Progenitor cell of endocrine pancreas (in vitro differentiated cells): ENCODE measurements at places on chromosomes 4 and X. TPM values are rescaled to one million over a fixed set of nuclear protein-coding genes. Genes with fewer than 3 reads are reported as not detected.

Gene PNMA6F
- not detected in 2 replicates for total RNA-seq

Gene CLIC2
- 0.93 and 2.0 TPM in 2 replicates for total RNA-seq

Gene FHIP1A
- 26.2 and 26.9 TPM in 2 replicates for total RNA-seq

Gene JAKMIP1
- 0.89 and 0.93 TPM in 2 replicates for total RNA-seq

Gene EVC2
- 14.1 and 14.4 TPM in 2 replicates for total RNA-seq

Gene SLC6A8
- 52.2 and 55.7 TPM in 2 replicates for total RNA-seq

Gene ZIC3
- 0.10 TPM in 1 of 2 replicates, not detected in the other for total RNA-seq

Gene MAGEA2
- total RNA-seq: 0.22 TPM in 1 of 2 replicates, not detected in the other

Gene RTL3
- total RNA-seq: not detected in 2 replicates

DNA sequence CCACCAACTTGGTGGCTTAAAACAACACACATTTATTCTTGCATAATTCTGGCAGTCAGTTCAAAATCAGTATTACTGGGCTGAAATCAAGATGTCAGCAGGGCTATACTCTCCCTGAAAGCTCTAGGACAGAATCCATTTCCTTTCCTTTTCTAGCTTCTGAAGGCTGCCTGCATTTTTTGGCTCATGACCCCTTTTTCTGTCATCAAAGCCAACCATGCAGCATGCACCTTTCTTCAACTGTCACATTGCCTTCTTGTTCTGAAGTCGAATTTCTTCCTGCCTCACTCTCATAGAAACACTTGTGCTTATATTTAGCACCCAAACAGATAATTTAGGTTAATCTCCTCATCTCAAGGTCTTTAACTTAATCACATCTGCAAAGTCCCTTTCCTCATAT lies 79.8 kb upstream of the PPP1R2C start:
- H3K27me3 ChIP-seq: no peaks in the 10 kb centered on the region
- no peaks in the 10 kb centered on the region for H3K36me3 ChIP-seq
- DNase-seq: no peak
- H3K27ac ChIP-seq: no peak overlapping the region

GRCh38 chr4:185142564-185142911 lies 528 bp upstream of the SLC25A4 start:
- peaks cover 7% of the 10 kb centered on the region for H3K27me3 ChIP-seq
- no peak for DNase-seq
- peaks cover 9% of the 10 kb centered on the region for H3K36me3 ChIP-seq
- peaks cover 12% of the 10 kb centered on the region for H3K4me1 ChIP-seq

DNA sequence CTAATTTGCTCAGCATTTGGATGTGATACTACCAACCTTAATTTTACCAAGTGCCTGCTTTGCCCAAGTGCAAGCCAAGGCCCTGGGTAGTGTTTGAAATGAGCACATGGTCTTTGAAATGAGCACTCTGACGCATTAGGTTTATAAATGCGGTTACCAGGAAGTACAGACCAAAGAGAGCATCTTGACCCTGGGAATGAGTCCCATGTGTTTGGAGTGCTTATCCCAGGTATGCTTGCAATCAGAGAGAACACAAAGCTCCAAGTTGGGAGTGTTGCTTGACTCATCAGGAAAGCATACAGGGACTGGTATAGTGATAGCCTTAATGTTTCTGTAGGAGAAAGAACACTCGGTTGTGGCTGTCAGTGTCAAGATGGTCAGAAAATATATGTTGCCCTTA lies 203.6 kb upstream of the MAMLD1 start:
- H3K4me1 ChIP-seq: peaks cover 3% of the 10 kb centered on the region
- DNase-seq: no peak
- H3K36me3 ChIP-seq: no peaks in the 10 kb centered on the region

DNA sequence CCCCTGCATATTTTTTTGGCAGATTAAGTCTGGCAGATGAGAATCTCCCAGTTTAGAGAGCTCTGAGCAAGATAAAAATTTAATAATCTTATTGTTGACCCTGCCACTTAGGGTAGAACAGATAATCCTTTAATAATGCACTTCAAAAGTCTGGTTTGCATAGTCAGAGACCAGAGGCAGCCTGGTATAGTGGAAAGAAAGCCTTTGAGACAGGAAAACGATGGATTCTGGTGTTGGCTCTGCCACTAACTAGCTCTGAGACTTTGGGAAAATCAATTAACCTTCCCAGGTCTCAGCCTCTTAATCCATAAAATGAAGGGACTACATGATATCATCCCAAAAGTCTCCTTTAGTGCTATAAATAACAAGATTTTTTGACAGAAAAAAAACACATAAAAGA lies 824.5 kb downstream of the STIM2 start:
- no peak overlapping the region for H3K27ac ChIP-seq
- no peak for DNase-seq
- H3K4me1 ChIP-seq: peaks cover 1% of the 10 kb centered on the region
- no peak overlapping the region for H3K4me3 ChIP-seq
- no peaks in the 10 kb centered on the region for H3K36me3 ChIP-seq
- H3K27me3 ChIP-seq: peaks cover 8% of the 10 kb centered on the region

- no peaks in the 10 kb centered on the region for H3K4me1 ChIP-seq
- H3K4me3 ChIP-seq: no peak overlapping the region
- no peaks in the 10 kb centered on the region for H3K36me3 ChIP-seq
Observed at GRCh38 chr4:160265836-160266235, 1163.0 kb downstream of the RAPGEF2 start.

GRCh38 chrX:120486786-120487185 lies 17.7 kb upstream of the LAMP2 start:
- peak overlapping the region; percentile 30 for H3K27ac ChIP-seq
- peaks cover 6% of the 10 kb centered on the region for H3K4me1 ChIP-seq
- H3K4me3 ChIP-seq: peak overlapping the region; percentile 29
- H3K36me3 ChIP-seq: peaks cover 1% of the 10 kb centered on the region

- DNase-seq: no peak
- H3K36me3 ChIP-seq: no peaks in the 10 kb centered on the region
- H3K27me3 ChIP-seq: peaks cover 11% of the 10 kb centered on the region
- no peak overlapping the region for H3K4me3 ChIP-seq
- no peak overlapping the region for H3K27ac ChIP-seq
- H3K4me1 ChIP-seq: no peaks in the 10 kb centered on the region
Observed at GRCh38 chr4:155762334-155762733, 3.5 kb downstream of the GUCY1B1 start.

DNA sequence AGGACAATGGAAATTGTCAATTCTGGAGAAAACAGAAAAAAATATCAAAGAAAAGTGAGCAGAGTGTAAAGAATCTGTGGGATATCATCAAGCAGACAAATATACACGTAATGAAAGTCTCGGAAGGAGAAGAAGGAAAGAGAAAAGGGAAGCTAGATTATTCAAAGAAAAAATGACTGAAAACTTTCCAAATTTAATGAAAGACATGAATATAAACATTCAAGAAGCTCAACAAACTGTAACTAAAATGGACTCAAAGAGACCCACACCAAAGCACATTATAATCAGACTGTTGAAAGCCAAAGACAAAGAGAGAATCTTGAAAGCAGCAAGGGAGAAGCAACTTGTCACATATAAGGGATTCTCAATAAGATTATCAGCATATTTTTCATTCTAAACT lies 28.3 kb downstream of the PARM1 start:
- peaks cover 6% of the 10 kb centered on the region for H3K36me3 ChIP-seq
- no peak overlapping the region for H3K4me3 ChIP-seq
- H3K4me1 ChIP-seq: peaks cover 17% of the 10 kb centered on the region
- no peak overlapping the region for H3K27ac ChIP-seq
- no peaks in the 10 kb centered on the region for H3K27me3 ChIP-seq
- no peak for DNase-seq

- peaks cover 3% of the 10 kb centered on the region for H3K36me3 ChIP-seq
- H3K27ac ChIP-seq: no peak overlapping the region
- no peak overlapping the region for H3K4me3 ChIP-seq
- peaks cover 12% of the 10 kb centered on the region for H3K4me1 ChIP-seq
Observed at GRCh38 chr4:95068818-95069478, 311.2 kb downstream of the BMPR1B start.

DNA sequence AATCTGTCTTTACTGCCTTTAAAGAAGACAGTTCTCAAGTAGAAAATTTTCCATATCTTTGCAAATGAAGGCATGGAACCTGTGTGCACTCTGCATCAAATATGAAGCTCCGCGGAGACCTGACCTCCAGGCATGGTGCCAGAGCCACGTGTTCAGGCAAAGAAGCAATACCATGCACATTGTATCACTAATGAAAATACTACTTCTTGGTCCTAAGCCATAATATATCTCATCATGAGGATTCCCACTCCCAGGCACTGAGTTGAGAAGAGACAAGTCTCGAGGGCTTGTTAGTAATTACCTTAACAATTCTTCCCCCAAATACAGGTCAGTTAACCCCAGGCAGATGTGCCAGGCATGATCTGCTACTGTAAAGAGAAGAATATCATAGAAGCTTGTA lies 56.7 kb downstream of the PCDH19 start:
- no peak overlapping the region for H3K4me3 ChIP-seq
- H3K27me3 ChIP-seq: no peaks in the 10 kb centered on the region
- no peak for DNase-seq
- no peak overlapping the region for H3K27ac ChIP-seq

DNA sequence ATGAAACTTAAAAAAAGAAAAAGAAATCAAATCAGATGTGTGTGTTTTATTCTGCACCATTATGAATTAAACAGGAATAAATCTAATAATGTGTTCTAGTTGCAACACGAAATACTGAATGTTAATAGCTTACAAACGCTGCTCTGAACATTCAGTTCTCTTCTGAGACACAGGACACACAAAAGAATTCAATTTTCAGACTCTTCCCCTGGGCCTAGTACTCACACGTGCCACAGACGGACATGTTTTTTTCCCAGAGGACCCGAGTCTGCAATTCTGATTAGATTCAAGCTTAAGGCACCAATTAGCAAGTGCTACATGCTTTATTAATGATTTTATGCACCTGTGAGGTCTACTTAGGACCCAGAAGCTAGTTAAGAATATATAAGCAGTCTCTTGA lies 20.5 kb downstream of the C4orf54 start:
- no peak for DNase-seq
- H3K27me3 ChIP-seq: no peaks in the 10 kb centered on the region
- no peaks in the 10 kb centered on the region for H3K36me3 ChIP-seq
- H3K27ac ChIP-seq: no peak overlapping the region
- H3K4me1 ChIP-seq: peaks cover 26% of the 10 kb centered on the region

GRCh38 chr4:3866813-3867129 lies 100.6 kb downstream of the ADRA2C start:
- H3K36me3 ChIP-seq: no peaks in the 10 kb centered on the region
- H3K4me1 ChIP-seq: peaks cover 1% of the 10 kb centered on the region
- no peak overlapping the region for H3K27ac ChIP-seq

DNA sequence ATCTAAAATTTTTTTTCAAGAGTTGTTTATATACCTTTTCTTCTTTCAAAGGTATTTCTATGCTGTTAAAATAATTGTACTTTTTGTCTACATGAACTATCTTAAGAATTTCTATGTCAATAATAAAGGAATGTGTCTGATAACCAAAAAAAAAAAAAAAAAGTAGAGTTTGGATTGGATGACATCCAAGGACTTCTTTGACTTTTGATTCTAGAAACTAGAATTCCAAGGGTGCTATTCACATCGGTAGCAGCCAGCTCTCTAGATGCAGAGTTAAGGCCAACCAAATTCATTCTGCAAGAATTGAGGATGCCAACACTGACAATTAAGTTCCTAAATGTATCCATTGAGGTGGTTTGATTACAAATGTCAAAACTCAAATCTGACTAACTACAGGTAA lies 42.0 kb upstream of the PRKG2 start:
- H3K4me3 ChIP-seq: no peak overlapping the region
- no peaks in the 10 kb centered on the region for H3K27me3 ChIP-seq
- no peak for DNase-seq

DNA sequence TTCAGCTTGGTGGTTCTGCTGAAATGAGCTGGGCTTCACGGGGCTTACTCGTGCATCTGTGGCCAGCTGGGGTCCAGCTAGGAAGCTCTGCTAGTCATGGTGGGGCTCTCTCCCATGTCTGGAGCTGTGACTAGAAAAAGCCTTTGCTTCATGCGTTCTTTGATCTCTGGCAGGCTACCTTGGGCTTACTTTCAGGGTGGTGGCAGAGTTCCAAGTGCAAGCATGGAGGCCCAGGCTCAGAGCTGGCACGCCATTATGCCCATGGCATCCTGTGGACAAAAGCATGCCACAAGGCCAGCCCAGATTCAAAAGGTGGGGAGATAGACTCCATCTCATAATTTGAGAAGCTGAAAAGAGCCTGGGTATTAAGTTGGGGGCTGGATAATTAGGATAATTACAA lies 55.4 kb upstream of the GBA3 start:
- no peak overlapping the region for H3K27ac ChIP-seq
- no peak for DNase-seq
- peaks cover 3% of the 10 kb centered on the region for H3K36me3 ChIP-seq
- no peaks in the 10 kb centered on the region for H3K27me3 ChIP-seq
- H3K4me3 ChIP-seq: no peak overlapping the region

DNA sequence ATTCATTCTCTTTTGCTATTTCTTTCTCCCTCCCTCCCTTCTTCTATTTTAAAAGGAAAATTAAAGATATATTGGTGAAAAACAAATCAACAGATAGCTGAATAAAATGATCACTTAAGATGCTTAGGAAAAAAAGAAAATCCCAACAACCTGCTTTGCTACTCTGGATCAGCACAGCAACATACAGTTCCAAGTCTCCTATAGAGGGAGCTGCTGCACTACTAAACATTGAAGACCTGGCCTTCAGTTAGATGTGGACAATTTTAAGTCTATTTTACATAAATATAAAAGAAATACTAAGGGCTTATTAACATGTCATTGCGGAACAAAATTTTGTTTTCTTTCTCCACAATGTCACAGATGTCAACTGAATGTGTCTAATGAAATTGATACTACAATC lies 226.4 kb downstream of the MAGEB5 start:
- no peaks in the 10 kb centered on the region for H3K27me3 ChIP-seq
- H3K36me3 ChIP-seq: no peaks in the 10 kb centered on the region
- H3K4me1 ChIP-seq: peaks cover 4% of the 10 kb centered on the region

DNA sequence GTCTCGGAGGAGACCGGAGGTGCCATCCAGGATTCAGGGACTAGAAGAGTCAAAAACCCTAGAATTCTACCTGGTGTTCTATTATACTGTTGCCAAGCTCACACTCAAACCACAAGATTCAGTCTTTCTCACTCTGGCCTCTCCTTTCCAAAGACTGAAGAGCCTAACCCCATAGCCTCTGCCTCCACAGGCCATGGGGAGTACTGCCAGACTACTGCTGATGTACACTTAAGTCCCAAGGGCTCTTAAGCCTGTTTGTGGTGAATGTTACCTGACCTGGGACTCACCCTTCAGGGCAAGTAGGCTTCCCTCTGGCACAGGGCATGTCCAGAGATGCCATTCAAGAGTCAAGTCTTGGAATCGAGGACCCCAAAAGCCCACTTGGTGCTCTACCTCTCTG lies 58.9 kb upstream of the IRS4 start:
- no peaks in the 10 kb centered on the region for H3K4me1 ChIP-seq
- DNase-seq: no peak
- no peak overlapping the region for H3K27ac ChIP-seq
- no peaks in the 10 kb centered on the region for H3K27me3 ChIP-seq

GRCh38 chrX:110419512-110419911 lies 60.9 kb downstream of the RTL9 start:
- DNase-seq: no peak
- no peak overlapping the region for H3K4me3 ChIP-seq
- no peaks in the 10 kb centered on the region for H3K36me3 ChIP-seq
- no peak overlapping the region for H3K27ac ChIP-seq
- H3K4me1 ChIP-seq: peaks cover 27% of the 10 kb centered on the region
- no peaks in the 10 kb centered on the region for H3K27me3 ChIP-seq

- H3K27ac ChIP-seq: no peak overlapping the region
- no peaks in the 10 kb centered on the region for H3K36me3 ChIP-seq
- H3K27me3 ChIP-seq: no peaks in the 10 kb centered on the region
- no peak for DNase-seq
Observed at GRCh38 chr4:15833801-15834200, 55.7 kb downstream of the CD38 start.

GRCh38 chr4:1758306-1759121 lies 34.6 kb upstream of the FGFR3 start:
- H3K27me3 ChIP-seq: no peaks in the 10 kb centered on the region
- H3K27ac ChIP-seq: no peak overlapping the region
- DNase-seq: no peak
- H3K4me3 ChIP-seq: no peak overlapping the region
- H3K36me3 ChIP-seq: no peaks in the 10 kb centered on the region
